ENCODE measurements at places on chromosomes 2 and 18.

GRCh38 chr2:60961457-60961856 lies 56.1 kb upstream of the PEX13 start:
- no peak for DNase-seq

DNA sequence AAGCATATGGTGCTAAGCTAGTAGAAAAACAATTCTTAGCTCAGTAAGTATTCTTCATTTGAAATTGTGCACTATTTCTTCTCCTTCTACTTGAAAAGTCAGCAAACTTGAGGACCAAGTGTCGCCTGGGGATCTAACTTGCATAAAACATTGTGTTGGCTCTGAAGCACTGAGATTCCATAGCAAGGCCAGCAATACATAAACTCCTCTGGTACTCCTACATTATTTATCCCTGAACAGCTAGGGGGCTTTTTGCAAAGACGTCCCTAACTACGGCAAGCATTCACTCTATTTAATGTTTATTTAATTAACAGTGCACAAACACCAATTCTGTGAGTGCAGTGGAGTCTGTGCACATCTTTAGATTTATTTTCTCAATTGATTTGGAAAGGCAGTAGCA lies 392.2 kb downstream of the ERBB4 start:
- DNase-seq: no peak

DNA sequence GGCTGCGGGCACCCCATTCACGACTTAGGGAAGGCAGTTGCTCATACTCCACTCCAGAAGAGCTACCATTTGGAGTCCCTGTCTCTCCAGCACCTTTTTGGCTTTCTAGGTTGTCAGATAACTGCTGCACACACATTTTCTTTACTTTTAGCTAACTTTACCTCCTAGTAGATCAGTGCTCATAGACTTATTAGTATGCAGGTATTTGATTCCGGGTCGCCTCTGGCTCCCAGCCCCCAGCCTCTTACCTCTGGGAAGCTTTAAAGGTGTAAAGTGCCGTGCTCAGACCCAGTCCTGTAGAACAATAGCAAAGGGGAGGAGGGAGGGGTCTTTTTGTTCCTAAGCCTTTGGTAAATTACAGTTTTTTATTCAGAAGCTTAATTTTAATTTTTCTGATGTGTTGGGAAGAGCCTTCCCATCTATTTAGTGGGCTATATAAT lies 102.9 kb downstream of the SPTBN1 start:
- no peak for DNase-seq

GRCh38 chr18:47108998-47109405 lies 41.3 kb downstream of the HDHD2 start:
- DNase-seq: no peak

DNA sequence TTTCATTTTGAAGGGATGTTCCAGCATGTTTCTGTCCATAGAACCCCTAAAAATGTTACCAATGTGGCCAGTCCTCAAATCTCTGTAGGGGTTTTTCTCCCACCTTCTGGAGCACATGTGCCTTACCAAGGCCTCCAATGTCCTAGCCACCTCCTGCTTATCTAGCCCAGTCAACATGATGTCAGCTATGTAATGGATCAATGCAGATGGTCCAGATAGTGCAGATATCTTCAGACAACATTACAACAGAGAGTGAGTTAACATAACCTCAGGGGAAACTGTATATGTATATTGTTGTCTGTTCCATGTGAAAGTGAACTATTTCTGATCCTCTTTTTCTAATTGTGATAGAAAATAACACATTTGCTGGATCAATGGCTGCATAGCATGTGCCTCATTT lies 92.7 kb downstream of the MRPS9 start:
- no peak for DNase-seq

DNA sequence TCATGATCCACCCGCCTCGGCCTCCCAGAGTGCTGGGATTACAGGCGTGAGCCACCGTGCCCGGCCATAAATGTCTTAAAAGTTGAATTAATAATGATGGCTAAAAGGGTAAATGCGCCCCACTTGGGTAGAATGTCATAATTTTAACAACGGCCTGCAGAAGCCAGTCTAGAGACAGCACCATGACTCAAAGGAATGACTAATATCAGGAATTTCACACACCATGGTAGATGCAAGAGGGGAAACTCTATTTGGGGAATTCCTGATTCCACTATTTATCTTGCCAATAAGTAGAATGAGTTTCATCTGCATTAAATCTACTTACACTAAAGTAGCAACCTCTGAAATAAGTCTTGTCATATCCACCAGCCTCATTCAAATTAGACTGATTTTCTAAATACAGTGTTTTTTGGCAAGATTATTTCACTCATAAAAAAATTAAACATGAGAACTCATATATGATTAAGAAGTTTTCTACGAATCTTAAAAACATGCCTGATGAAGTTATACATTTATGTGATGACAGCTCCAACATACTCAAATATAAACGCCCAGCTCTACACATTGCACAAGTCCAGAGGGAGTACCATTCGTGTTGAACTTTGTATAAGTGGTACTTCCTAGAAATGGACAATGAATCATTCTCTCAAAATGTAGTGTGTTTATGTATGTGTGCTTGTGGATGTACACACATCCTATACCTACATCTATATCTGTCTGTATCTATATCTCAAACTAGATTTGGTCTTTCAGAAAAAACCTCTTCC lies 309.7 kb downstream of the IRS1 start:
- DNase-seq: peak; percentile 44

- DNase-seq: peak; percentile 67
Measured at GRCh38 chr2:19893520-19894133, 8.2 kb downstream of the TTC32 start.

DNA sequence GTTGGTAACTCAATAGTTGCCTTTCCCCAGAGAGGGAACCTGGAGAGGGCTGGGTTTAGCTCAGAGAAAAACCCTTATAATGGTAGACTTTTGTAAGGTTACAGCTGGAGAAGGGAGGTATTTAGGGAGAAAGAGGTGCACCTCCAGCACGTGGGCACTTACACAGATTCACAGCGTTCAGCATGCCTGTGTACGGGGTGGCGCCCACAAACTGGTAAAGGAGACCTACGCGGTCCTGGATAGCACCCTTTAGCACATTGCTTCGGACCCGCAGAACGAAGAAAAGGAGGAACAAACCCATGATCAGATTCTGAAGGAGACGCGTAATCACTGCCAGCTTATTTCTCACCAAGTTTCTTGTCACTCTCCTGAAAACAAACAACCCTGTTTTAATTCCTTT lies 14.9 kb downstream of the ABCG5 start:
- no peak for DNase-seq

DNA sequence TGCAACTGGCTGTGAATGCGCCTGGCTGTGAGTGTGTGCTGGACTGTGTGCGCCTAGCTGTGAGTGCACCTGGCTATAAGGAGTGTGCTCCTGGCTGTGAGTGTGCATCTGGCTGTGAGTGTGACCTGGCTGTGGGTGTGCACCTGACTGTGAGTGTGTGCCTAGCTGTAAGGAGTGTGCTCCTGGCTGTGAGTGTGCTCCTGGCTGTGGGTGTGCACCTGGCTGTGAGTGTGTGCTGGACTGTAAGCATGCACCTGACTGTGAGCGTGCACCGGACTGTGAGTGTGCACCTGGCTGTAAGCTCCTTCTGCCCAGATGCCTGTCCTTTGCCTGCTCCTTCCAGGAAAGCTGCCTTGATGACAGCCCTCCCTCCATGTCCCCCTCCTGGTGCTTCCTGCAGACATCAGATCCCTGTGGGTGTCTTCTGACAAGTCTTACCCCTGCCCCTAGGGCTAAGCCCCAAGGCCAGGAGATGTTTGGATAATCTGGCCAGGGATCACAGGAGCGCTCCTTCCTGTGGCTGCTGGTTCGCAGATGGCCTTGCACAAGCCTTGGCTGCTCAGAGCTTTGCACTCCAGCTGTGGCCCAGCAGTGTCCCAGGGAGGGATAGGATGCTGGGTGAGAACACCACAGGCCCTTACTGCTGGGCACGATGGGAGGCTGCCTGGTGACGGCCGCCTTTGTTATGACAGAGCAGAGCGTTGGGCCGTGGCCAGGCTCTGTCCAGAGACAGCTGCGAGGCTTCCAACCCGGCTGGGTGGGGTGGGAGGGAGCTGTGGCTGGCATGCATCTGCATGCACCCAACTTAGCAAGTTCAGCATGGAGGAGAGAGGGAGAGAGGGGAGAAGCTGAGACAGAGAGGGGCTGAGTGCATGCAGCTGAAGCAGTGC lies 89.9 kb downstream of the GLI2 start:
- no peak for DNase-seq

GRCh38 chr2:2233171-2233826 lies 97.8 kb downstream of the MYT1L start:
- DNase-seq: no peak

- no peak for DNase-seq
Measured at GRCh38 chr2:190997526-190998113, 16.4 kb downstream of the STAT1 start.

DNA sequence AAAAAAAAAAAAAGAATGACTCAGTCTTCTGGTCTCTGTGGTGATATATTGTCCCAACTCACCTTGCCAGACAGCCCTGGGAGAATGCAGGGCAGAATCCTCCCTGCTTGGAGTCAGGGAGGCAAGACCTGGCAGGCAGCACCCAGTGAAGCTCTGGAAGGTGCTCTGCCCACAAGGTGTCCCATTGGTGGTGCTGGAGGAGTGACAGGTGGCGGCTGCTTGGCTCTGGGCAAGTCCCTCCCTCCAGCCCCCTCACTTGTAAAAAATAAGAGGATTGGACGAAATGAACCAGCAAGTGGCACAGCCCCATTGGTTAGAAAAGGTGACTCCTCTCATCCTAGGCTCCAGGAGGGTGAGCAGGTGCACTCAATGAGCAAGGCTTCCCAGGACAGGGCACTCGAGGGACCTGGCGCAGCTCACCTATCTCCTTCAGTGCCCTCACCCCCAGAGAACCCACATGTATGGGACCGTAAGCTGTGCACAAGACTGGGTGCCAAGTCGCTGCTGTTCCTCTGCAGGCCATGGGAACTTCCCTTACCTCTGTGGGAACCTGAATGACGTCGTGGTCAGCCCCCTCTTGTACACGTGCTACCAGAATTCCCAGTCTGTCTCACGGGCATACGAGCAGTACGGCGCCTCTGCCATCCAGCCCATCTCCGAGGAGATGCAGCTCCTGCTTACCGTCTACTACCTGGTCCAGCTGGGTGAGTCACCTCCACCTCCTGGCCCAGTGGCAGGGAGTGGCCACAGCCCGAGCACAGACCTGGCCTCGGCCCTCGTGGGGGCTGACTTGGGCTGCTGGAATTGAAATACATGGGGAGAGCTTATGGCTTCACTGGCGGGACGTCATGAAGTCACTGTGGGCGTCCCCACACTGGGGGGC lies 54.6 kb downstream of the GREB1 start:
- DNase-seq: no peak

DNA sequence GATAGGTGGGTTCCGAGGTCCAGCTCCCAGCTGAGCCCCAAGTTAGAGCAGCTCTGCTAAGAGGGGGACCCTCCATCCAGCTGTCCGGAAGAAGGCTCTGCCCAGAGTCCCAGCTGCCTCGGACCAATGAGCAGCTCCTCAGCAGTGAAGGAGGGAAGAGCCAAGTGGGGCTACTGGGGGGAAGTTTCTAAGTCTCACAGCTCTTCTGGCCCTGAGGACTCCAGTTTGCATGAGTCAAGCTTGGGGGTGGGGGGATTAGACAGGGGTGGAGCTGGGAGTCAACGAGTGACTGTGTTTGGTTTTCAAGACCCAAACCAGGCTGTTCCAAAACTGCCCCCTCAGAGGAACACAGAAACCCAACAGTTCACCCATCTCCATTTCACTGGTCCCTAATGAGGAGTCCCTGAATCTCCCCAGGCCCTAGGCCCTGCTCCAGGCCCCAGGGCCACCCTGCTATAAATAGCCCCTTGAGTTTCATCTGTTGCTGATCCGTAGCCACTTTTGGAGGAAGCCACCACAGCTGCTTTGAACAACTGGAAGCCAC lies 100.9 kb downstream of the TNS1 start:
- no peak for DNase-seq

- peak; percentile 8 for DNase-seq
Measured at GRCh38 chr2:29293830-29294438, 178.7 kb downstream of the CLIP4 start.

GRCh38 chr18:2147476-2148230 lies 423.7 kb downstream of the METTL4 start:
- DNase-seq: no peak

- DNase-seq: no peak
Measured at GRCh38 chr18:15165048-15165447, 417.1 kb downstream of the ANKRD30B start.

DNA sequence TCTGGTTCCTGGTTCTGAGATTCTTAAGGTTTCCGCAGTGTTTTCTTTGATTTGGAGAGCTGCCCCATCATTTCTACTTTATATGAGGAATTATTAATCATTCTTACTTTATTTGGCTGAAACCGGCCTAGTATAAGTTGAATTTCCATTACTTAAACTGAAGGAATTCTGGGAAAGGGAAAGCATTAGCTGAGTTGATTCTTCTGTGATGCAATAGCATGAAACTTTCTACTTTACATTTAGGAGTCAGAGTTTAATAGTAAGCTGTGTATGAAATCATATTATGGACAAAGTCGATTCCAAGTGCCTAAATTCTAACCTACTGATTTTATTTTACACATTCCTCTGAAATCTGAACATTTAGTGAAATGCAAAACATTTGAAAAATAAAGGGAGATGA lies 1269.7 kb upstream of the ZEB2 start:
- DNase-seq: no peak

DNA sequence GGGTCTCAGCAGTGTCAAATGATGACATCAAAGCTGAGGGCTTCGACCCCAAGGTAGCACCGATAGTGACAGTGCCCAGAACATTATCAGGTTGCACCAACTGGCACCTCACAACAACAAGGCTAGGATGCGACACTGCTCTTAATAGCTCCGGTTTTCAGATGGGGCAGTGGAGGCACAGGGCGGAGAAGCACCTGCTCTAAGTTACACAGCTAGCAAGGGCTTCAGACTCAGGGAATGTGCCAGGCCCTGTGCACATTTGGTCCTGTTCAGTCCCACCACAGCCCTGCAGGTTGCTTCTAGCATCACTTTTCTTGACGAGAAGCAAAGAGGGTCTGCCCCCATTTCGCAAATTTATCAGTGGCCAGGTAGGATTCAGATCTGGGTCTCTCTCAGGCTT lies 74.1 kb downstream of the DGKD start:
- no peak for DNase-seq

DNA sequence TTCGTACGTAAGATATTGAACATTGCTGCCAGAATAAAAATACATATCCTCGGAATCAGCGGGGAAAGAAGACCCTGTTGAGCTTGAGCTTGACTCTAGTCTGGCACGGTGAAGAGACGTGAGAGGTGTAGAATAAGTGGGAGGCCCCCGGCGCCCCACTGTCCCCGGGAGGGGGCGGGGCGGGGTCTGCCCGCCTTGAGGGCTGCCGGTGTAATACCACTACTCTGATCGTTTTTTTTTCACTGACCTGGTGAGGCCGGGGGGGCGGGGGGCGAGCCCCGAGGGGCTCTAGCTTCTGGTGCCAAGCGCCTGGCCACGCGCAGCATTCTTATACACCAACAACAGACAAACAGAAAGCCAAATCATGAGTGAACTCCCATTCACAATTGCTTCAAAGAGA lies 324.0 kb upstream of the REG3G start:
- no peak for DNase-seq

DNA sequence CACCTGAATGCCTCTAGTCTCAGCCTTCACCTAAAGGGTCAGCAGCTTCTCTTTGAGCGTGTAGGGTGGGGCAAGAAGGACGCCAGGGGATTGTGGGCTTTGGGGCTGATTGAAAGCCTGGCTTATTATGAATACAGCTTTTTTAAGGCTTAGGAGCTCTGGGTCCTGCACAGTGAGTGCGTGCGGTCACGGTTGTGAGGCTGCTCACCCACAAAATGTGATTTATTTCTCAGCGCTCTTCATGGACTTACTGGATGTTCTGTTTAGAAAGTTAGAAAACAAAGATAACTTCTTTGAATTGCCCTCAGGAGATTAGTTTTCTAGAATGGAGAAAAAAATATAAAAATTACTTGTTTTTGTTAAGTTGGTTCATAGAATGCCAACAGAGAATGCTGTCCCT lies 37.5 kb downstream of the HK2 start:
- DNase-seq: no peak

Data from activated CD4-positive, alpha-beta T cell treated with anti-CD3 and anti-CD28 coated beads, Interleukin-10, Interleukin-2, amounts not matched to agents 100 ng/mL and 50 ng/mL, durations not matched to agents 16 hours and 8 hours (primary cell).